ENCODE measurements at places on chromosomes 12 and 14.

DNA sequence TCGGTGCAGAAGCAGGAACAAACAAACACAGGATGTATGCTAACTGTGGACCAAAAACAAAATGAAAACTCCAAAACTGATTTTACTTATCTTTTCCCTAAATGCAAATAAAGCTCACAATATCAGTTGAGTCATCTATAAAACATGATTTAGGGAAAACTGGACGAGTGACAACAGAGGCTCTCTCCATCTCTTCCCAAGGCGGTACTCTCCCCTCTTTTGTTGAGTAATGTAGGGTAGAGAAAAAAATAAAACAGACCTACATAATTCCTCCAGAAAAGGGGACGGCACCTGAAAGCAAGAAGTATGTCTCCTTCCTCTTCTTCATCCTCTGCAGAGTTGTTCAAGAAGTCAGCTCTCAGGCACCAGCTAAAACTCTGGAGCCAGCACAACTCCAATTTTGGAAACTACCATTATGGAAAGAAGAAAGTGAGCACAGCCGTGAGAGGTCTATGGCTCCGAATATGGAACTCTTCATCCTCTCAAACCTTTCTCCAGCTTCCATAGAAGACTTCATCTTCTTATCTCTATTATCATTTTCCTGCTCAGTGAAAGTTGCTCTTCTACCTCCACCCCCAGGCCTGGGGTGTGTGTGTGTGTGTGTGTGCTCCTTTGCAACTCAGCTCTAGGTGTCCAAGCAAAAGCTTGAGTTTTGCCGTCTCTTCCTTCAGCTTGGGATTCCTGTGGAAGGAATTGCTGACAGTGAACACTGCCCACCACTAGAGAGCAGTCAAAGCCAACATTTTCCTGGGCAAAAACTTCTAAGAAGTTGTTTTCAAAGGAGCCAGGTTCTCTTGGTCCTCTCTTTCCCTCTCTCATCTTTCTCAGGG is 155.4 kb downstream of the DIO2 start:
- no peak for DNase-seq

DNA sequence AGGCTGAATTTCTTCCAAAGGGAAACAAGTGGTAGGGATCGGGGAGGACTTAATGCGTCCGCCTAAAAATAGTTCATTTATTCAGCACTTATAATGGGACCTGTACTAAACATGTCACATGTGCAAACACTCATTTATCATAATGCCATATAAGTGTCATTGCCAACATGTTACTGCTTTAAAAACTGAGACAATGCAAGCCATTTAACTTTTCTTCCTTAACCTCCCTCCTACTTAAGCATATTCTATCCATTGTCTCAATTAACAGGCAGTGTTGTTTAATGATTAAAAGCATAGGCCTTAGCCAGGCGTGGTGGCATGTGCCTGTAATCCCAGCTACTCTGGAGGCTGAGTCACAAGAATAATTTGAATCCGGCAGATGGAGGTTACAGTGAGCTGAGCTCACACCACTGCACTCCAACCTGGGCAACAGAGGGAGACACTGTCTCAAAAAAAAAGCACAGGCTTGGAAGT is 13.5 kb upstream of the SCFD1 start:
- DNase-seq, result no peak

GRCh38 chr14:38083039-38083438 is 124.7 kb upstream of the SSTR1 start:
- DNase-seq, result no peak

- DNase-seq, result no peak
Measured at GRCh38 chr14:81829447-81829846, 295.8 kb upstream of the SEL1L start.

DNA sequence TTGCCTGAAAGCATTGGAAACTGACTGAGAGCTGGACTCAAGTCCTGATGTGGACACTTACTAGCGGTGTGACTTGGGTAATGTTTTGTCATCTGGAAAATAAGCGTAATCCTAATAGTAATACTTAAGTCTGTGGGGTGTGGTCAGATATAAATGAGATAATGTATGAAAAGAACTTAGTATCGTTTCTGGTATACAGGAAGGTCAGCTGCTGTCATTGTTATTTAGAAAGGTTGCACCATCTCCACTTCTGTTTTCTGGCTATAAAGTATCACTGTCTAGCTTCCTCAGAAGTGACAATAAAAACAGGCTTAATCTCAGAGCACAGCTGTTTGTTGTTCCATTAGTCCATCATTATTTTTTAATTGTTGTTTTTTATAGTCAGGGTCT is 34.1 kb upstream of the TUBA1C start:
- no peak for DNase-seq

GRCh38 chr14:103651585-103651984 is 22.6 kb downstream of the KLC1 start:
- DNase-seq, result no peak

DNA sequence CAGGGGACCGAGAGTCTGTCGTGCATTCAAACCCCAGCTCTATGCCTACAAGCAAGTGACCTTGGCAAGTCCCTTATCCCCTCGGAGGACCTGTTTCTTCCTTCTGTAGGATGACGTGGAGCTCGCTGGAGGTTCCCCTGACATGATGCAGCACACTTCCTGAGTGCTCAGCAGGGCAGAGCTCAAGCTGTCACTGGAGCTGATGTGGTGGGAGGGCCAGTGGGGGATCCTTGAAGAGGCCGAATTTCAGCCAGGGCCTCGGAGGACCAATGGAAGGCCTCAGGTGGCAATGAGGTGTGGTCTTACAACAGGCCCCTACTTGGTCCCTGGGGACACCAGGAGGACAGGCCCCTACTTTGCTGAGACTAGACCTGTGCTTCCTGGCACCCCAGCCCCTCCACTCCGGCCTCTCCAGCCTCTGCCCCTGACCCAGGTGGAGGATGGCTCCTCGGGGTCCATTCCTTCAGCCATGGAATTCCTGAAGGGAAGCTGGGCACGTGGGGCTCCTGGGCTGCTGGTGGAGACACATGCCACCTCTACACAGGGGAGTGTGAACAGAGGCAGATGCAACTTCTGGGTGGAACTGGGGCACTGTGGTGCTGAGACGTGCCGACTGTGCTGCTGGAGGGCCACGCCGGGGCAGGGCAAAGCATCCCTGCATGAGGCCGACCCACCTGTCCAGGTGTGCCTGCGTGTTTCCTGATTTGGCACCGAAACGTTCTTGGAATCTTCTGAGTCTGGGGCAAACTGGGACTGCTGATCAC is 18.7 kb upstream of the KIF26A start:
- no peak for DNase-seq

DNA sequence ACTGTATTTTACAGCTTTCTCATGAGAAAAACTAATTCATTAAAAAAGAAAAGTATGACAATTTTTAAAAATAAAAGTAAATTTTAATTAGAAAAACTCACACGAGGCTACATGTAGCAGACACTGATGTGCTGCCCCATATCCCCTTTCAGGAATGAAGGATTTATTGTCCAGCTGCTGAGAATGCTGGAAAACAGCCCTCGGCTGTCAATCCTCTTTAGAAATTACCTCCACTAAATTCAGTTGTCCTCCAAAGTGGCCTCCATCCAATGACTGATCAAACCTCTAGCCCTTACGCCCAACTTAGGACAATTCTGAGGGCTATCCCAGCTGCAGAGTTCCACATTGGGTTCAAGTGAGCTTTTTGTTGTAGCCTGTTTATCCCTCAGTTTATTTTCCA is 29.8 kb upstream of the AP4S1 start:
- DNase-seq, result no peak

GRCh38 chr12:47316609-47317049 is 236.9 kb upstream of the AMIGO2 start:
- DNase-seq, result no peak

DNA sequence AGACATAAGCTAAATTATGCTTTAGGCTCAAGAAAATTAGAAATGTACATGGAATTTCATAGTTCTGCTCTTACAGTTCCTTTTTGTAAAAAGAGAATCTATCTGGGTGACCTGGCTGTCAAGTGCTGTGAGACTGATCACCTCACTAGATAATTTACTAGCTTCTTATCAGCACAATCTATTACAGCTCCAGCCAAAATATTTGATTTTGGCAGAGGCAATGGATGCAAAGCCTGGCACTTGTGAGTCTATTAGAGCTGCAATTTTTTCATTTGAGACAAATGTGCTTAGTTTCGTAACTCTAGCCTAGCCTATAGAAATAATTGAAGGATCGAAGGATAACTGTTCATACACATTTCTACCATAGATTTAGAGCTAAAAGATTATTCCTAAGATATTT is 927.5 kb downstream of the SLC6A15 start:
- DNase-seq, result no peak

GRCh38 chr12:29264424-29264823 is 115.3 kb downstream of the FAR2 start:
- DNase-seq, result no peak

- DNase-seq, result no peak
Measured at GRCh38 chr14:32808644-32809043, 130.0 kb upstream of the NPAS3 start.

- DNase-seq, result no peak
Measured at GRCh38 chr14:92400579-92401444, 77.8 kb downstream of the SLC24A4 start.

GRCh38 chr12:51847643-51848325 is 734 bp downstream of the FIGNL2 start:
- DNase-seq, result no peak

GRCh38 chr12:51465491-51465890 is 40.9 kb downstream of the SLC4A8 start:
- DNase-seq, result no peak

GRCh38 chr12:65537978-65538377 is 259.5 kb downstream of the MSRB3 start:
- DNase-seq, result no peak

GRCh38 chr14:74638966-74639365 is 26.9 kb upstream of the LTBP2 start:
- no peak for DNase-seq

DNA sequence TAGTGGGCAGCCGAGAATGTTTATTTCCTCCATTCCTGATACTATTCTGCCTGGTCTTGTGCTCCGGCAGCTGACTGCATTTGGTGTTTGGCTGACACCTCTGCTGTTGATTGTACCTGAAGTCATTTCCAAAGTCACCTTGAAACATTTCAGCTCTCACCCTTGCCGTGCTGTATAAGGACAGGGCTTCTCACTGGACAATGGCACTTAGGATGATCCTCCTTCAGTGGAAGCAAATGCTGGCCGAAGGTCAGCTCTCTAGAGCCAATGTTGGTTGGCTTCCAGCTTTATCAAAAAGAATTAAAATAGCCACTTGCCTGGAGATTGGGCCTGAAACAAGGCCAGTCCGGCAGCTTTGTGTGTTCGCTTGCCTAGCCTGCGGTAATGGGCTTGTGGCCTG is 44.0 kb downstream of the ACACB start:
- no peak for DNase-seq

- DNase-seq, result no peak
Measured at GRCh38 chr12:23949348-23950209, at the start of gene SOX5. Gene SOX5 (minus strand): TSS chr12:23949670. CDS start chr12:23949601, 69 bp downstream.

DNA sequence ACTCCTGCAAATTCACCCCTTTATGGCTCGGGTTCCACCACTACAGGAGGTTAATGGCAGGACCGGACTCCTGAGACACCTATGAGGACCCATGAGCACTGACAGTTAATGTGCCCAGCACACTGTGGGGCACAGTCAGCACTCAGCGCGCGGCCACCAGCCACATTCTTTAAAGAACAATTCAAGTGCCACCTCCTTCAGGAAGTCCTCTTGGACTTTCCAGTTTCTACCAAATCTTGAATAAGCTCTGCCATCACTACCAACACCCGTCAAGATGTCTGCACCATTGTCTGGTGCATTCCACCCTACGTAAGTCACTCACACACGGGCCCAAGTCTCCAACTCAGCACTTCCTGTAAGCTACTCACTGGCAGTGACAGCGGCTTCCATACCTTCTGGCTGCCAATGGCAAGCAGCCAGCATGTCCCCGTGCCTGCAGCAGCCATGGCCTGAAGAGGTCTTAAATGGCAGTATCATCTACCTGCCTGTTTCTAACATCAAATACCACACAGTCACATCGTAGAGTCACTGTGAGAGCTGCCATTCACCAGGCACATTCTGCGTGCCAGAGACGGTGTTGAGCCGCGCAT is 48.5 kb downstream of the CDC42BPB start:
- DNase-seq, result no peak

GRCh38 chr14:92154283-92154942 is 32.6 kb downstream of the CPSF2 start:
- no peak for DNase-seq

DNA sequence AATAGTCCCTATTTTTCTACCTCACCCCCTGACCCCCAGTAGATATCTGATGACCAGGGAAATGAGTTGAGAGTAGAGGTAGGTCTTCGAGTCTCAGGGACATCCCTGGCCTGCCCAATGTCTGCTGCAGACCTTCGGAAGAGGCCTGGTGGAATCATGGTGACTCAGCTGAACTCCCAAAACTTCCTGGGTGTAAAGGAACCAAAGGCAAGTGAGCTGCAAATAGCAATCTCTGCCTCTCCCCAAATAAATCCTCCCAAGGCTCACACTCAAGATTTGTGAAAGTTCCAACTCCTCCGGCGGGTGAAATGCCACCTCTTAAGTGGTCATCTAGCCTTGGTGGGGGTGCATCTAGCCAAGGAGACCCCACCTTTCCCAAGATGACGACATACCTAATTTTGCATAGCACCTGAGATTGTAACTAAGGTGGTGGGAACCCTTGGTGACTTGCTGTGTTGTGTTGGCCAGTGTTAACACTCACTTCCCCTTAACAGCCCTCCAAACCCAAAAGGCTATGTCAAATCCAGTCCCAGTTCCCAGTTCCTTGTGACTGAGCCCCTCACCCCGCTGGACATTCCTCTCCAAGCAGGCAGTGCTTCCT is 6.3 kb downstream of the ZFP36L1 start:
- DNase-seq, result no peak

- no peak for DNase-seq
Measured at GRCh38 chr12:57151741-57152630, 4.6 kb upstream of the LRP1-AS start.

GRCh38 chr12:124771462-124772288 is 92.0 kb downstream of the SCARB1 start:
- DNase-seq, result peak; percentile 72

DNA sequence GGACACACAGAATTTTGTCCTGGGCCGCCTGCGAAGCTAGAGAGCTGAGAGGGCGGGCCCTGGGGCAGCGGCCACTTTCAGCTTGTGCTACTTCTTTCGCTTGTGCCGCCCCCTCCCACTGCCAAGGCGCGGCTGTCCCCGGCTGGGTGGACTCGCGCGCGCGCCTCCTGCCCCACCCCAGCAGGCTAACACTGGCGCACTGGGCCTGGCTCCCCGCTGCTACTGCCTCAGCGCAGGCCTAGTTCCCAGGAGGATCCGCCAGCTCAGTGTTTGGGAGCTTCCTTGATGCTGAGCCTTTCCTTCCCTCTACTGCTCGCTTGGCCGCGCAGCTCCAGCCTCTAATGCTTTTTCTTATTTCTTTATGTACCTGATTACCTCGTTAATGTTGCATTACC is 27.4 kb upstream of the METAP2 start:
- no peak for DNase-seq

- no peak for DNase-seq
Measured at GRCh38 chr12:54352022-54352531, 12.2 kb downstream of the GPR84 start.

DNA sequence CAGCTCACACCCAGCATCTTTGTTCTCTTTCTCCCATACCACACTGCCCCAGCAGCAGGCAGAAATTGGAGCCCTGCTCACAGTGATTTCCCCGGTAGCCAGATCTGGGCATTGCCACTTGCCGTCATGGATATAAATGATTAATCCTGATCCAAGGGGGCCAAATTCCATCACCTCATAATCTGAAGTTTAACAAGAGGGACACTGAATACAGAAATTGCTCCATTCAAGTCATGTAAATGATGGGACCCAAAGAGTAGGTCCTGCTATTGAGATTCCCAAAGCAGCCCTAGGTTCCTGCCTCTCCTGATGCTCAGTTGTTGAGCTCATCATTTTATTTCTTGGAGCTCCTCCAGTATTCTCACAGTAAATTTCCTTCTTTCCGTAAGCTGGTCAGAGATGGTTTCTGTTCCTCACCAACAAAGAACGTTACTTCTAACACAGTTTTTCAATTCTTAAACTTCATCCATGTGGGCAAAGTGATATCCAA is 11.7 kb downstream of the ITPR2 start:
- no peak for DNase-seq
